ENCODE measurements at places on chromosomes 5 and 9.

DNA sequence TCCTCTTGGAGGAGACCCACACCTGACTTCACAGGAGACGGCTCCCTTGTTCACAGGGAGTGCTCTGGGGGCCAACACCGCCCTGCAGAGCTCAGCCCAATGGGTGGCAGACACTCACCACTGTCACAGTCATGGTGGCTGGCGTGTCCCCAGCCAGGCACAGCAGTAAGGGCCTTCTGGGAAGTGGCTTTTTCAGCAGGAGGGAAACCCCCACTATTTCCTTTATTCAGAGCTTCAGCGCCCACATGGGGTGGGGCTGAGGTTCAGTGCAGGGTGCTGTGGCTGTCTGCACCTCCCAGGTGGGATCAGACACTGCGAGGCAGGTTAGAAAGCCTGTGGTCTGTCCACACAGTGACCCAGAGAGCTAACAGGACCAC, 3.6 kb upstream of the SNAPC4 start:
- DNase-seq: peak; percentile 52

GRCh38 chr9:92716557-92716956, 46.6 kb upstream of the IPPK start:
- DNase-seq: peak; percentile 83

DNA sequence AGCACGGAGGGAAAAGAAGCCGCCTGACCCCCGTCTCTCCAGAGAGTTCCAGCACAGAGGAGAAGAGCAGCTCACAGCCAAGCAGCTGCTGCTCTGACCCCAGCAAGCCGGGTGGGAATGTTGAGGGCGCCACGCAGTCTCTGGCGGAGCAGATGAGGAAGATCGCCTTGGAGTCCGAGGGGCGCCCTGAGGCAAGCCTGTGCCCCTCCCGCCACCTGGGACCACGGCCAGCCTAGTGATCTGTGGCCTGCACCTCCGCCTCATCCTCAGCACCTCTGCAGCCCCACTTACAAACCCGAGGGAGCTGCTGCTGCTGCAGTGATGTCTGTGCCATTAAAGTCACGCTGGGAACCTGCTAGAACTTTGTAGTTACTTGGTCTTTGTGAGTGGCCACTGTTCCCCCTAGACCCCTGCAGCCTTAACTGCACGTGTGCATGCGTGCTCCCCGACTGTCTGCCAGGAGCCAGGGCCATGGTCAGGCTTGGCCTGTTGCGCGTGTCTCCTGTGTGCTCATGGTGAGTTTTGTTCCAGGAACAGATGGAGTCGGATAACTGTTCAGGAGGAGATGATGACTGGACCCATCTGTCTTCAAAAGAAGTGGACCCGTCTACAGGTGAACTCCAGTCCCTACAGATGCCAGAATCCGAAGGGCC, 12.5 kb downstream of the SQSTM1 start:
- DNase-seq: no peak

- no peak for DNase-seq
Measured at GRCh38 chr5:132687995-132688394, 14.2 kb downstream of the IL4 start.

DNA sequence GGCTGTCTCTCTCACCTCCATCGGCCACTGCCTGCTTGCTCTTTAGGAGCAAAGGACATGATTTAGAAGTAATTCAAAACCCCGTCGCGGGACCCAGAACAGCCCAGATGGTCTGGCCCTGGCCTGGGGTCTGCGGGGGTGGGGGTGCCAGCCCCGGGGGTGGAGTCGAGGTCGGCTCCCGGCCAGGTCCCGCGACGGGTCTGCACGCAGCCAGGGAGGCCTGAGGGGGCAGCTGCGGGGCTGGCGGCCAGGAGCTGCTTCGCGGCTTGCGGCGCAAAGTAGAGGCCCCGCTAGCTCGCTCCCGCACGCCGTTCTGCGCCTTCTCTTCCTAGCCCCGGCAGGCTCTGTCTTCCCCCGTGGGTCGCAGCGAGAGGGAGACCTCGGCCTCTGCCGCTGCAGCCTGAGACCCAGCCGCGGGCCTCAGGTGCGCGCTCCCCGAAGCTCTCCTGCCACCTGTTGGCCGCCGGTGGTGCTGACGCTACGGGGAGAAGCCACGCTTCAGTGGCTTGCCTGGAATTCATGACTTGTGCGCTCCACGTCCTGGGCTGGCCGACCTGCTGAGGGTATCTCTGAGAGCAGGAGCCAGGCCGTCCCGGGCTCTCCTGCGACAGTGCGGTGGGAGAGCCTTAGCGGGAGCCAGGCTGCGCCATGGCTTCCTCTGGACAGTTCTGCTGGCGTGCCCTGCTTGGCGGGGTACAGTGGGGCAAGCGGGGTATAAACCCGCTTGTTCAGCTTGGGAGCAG, 157.2 kb upstream of the PITX1 start:
- DNase-seq: peak; percentile 41

GRCh38 chr9:27633764-27634163, 60.5 kb upstream of the C9orf72 start:
- no peak for DNase-seq

- no peak for DNase-seq
Measured at GRCh38 chr5:40276426-40277102, 403.2 kb upstream of the PTGER4 start.

- DNase-seq: no peak
Measured at GRCh38 chr5:175325681-175326080, 118.3 kb downstream of the DRD1 start.

DNA sequence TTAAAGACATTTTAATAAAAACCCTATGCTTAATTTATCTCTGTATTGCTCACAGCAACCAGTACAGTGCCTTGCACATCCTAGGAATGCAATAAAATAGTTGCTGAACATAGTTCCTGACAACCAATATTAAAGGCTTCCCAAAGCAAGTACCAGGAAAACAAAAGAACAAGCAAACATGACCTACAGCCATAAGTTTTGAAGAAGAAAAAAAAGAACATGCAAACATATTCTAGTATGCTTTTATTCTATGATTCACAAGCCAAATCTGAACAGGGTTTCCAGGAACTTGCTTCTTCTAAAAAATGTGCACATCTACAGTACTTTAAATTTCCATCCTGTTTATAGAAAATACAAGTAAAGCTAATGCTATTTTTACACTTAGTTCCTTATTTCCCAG, 4.5 kb downstream of the CEMIP2 start:
- no peak for DNase-seq

DNA sequence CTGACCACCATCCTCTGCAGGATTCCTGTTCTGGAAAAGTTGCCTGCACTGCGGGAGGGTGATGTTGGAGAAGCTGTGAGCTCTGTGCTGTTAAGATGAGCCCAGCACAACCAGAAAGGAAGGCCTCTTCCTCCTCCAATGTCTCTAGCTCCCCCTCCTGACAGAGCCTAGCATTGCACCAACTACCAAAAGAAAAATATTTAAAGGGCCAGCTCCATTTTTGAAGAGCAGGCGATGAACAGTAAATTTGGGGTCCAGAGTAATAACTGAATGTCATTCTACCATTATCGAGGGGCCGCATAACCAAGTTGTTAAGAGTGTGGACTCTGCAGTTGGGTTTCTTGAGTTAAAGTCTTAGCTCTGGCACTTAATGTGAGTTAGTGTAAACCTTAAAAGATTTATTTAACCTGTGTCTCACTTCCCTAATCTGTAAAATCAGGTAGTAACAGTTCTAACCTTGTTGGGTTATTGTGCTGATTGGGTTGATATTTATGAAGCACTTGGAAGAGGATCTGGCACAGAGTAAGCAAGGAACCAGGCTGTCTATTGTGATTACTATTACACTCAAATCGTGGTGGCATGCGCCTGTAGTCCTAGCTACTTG, 3.9 kb downstream of the TEX53 start:
- DNase-seq: peak; percentile 67

DNA sequence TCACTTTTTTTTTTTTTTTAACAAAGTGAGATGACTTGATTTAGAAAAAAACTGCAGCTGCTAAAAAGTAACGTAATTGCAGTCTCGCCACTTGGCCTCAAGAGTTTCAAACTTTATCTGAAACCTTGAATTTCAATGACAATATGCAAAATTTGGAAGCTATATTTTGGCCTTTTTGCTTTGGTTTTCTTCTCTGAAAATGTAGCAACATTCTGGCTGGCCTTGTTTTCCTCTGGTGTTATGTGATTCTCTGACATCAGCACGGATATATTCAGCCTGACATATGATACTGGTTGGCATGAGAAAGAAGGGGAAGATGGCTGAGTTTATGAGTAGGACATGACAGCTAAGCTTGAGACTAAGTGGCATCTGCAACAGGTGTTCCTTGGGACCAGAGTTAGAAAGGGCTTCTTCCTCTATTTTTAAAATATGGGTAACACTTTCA, 136.5 kb downstream of the MEF2C start:
- no peak for DNase-seq

GRCh38 chr9:107749787-107750444, 260.3 kb upstream of the KLF4 start:
- DNase-seq: no peak

- no peak for DNase-seq
Measured at GRCh38 chr5:38695021-38695958, 138.8 kb upstream of the LIFR start.

DNA sequence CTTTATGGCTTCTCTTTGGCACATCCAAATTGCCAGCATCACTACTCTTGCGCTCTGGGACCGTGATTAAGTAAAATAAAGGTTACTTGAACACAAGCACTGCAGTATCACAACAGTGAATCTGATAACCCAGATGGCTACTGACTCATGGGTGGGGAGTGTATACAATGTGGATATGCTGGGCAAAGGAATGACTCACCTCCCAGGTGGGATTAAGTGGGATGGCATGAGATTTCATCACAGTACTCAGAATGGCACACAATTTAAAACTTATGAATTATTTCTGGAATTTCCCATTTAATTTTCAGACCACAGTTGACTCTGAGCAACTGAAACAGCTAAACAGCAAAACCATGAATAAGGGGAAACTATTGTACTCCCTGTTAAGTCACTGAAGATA, 4.3 kb downstream of the GFM2 start:
- no peak for DNase-seq

DNA sequence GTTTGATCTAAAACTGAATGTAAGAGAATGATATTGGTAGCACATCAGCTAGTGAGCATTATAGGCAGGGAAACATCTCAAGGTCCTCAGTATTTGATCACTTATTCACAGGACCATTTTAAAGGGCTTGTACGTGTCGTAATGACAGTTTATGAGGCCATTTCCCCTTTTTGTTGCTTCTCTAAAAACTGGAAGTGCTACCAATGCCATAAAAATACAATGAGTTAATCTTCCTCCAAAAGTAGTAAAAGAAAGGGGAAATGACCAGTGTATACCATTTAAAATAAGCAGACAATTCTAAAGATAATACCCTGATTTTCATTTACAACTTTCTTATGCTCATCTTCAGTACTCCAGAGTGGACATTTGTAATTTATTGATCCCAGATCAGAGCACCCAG, 285.8 kb upstream of the PCSK5 start:
- DNase-seq: no peak

- no peak for DNase-seq
Measured at GRCh38 chr9:112020680-112021596, 124.3 kb downstream of the UGCG start.

DNA sequence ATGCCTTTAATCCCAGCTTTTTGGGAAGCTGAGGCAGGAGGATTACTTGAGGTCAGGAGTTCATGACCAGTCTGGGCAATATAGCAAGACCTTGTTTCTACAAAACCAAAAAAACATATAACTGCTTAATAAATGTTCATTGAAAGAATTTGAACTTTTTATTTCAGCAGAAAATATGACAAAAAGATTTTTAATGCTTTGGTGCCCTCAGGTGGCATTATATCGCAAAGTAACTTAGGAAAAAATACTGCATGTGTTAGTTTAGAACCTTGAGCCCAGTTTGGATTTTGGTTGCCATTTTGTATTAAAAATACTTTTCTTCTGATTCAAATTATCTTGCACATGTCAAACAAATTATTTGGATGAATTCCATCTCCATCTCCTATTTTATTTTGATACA, 103.2 kb downstream of the GPBP1 start:
- no peak for DNase-seq

DNA sequence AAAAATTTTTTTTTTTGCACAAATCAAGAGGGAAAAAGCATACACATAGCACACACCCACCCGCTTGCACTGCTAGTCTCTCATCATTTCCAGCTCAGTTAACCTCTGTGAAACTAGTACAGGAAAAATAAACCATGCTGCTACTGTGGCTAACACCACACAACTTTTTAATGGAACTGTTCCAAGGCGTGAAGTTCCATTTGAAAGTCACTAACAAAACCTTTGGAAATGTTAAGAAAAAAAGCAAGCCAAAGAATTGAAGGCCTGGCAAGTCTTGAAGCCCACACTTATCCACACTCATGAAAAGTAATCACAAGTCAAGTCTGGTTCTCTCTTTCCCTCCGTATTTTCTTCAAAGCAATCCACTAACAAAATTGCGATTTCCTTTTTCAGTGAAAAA, 116.3 kb downstream of the FANCC start:
- no peak for DNase-seq

- no peak for DNase-seq
Measured at GRCh38 chr5:40680741-40681362, 1.1 kb downstream of the PTGER4 start.

DNA sequence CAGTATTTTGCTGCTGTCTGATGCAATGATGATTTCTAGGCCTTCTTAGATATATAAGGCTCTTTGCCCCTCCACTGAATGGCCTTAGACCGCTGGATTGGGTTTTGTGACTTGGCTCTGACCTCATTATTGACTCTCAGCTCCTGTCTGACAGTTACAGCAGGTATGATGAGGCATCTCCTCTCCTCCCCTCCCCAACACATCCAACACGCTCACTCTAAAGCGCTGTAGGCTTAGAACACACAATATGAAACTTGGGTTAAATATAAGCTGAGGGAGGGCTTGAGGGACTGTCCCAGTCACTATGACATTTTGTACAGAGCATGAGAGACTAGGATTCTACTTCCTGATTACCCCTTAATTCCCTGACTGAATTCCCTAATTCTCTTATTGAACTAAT, 18.8 kb upstream of the CER1 start:
- DNase-seq: no peak
